ENCODE measurements at places on chromosomes 5 and 9. TPM values are rescaled to one million over a fixed set of nuclear protein-coding genes. Genes with fewer than 3 reads are reported as not detected.

SLC6A7 gene
- not detected for total RNA-seq

OR1J2 gene
- total RNA-seq: not detected

TIMD4 gene
- total RNA-seq: not detected

MRPS30 gene
- 112 TPM for total RNA-seq

MYOZ3 gene
- total RNA-seq: 51.5 TPM

HMCN2 gene
- 30.9 TPM for total RNA-seq
